ENCODE measurements at places on chromosomes 6 and 20.

DNA sequence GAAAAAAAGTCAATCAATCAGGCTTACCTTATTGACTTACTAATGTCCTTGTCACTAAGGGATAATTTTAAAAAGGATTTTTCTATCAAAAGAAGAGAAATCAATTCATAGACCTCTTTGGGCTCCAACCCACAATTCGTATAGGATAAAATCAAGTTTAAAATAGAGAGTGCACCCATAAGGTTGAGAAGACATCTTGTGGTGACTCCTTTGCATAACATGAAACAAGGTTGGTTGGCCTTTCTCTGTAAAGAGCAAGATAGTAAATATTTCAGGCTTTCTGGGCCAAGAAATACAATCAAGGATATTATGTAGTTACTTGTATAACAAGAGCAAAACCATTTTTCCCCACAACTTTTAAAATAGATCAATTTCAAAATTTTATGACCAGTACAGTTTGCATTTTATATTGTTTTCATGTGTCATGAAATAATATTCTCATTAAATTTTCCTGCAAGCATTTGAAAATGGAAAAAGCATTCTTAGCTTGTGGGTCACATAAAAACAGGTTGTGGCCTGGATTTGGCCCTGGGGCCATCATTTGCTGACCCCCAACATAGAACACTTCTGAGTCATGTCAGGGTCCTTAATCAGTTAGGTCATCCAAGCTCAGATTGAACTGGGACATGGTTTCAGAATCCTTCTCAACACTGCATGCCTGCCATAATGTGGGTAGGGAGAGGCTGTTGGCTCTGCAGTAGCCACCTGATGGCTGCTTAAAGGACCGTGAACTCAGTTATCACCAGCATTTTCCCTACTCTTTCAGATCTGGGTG, 76.7 kb downstream of the MYB start:
- no peak for DNase-seq

GRCh38 chr6:168555618-168556273, 114.8 kb downstream of the SMOC2 start:
- no peak for DNase-seq

DNA sequence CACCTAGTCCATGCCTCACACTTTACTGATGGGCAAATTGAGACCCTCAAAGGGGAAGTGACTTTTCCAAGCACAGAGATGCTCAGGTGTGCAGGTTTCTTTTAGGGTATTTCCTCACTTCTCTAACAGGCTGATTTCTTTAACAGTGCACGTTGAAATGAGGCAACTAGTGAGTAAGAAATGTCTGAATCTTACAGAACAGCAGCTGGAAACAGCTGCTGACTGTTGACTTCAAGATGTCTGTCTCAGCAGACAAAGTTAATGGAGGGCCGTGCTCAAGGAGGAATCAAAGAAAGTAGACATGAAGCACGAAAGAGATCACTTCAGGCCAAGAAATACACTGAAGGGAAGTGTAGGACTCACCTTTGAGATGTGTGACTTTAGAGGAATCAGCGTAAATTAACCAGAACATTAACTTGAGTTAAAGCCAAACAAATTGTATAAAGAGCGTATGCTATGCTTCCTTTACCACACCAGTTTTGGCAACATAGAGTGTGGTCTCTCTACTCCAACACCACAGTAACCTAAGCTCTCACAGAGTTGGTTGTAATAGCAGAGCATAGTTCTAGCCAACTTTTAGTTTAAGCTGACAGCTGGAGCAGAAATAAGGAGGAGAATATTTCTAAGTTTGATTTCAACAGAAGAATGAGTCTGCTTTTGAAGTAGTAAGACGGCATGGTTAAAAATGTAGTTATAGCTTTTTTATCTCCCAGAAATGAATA, 60.9 kb downstream of the SAMD3 start:
- DNase-seq, result no peak

DNA sequence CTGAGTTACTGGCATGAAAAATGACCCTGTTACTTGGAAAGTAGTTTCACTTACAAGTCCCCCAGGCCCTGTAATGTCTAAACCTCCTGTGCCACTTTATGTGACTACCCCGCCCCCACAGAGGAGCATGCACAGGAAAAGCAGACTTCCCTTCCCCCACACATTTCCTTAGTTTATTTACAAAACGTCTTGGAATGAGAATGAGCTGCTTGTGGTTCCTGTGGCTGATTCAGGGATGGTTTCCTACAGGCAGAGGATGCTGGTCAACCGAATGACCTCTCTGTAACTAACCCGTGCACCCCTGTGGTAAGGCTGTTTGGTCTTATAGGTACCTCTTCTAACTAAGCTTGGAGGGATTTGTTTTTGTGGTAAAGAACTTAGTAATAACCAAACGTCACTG, 28.5 kb downstream of the RSPO3 start:
- no peak for DNase-seq
